NCI-H1694 (cell line): ENCODE measurements at places on chromosomes 3 and 15.

DNA sequence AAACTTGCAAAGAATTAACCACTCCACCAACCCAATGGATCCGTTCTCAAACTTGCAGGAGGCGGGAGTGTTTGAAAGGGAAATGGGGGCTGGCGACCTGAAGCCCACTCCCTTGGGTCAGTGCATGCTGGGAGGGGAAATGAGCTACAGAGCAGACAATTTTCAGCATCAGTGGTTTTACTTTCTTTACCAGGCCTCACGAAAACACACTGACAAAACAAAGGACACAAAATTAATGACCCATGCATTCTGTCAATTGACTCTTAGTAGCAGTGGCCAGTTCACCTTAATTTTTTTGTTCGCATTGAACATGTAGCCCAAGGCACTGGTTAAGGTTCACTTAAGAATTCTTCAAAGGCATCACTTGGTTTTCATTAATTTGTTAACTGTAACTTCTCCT, 413.5 kb downstream of the MECOM start:
- no peak for DNase-seq

DNA sequence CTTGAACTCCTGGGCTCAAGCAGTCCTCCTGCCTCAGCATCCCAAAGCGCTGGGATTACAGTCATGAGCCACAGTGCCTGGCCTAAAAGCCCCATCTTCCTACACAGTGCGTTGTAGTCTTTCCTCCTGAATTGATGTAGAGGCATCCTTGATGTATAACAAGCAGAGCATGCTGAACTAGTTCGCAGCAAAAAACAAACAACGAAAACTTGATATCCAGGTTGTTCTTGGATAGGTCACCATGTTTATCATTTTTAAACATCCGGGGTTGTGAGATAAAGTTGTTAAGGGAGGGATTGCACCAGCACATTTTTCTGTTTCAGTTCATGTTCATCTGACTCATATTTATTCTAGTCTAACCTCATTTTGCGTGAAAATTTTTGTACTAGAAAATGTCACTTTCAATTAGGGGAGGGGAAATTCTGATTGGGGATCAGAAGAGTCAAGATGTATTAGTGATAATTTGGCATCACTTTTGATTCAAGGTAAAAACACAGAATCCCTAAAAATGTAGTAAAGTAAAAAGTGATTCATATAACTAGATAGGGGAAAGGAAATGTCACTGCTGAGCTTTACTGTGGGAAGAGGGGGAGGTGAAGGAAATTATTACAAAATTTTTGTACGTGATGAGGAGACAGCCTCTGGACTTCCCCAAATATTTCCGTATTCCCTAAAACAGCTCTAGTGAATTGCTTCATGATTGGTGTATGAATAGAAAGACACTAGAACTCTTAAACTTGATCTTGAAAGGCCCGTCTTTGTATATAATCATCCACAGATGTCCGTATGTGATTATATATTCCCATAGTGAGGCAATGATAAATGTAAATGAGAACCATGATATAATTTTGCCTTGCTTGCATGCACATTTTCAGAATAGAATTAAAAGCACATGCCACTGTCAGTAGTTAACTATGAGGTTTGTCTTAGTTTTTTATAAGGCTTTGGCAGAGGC, 22.9 kb downstream of the RAB8B start:
- no peak for DNase-seq

GRCh38 chr15:60072826-60073465, 68.8 kb downstream of the FOXB1 start:
- DNase-seq, result no peak

DNA sequence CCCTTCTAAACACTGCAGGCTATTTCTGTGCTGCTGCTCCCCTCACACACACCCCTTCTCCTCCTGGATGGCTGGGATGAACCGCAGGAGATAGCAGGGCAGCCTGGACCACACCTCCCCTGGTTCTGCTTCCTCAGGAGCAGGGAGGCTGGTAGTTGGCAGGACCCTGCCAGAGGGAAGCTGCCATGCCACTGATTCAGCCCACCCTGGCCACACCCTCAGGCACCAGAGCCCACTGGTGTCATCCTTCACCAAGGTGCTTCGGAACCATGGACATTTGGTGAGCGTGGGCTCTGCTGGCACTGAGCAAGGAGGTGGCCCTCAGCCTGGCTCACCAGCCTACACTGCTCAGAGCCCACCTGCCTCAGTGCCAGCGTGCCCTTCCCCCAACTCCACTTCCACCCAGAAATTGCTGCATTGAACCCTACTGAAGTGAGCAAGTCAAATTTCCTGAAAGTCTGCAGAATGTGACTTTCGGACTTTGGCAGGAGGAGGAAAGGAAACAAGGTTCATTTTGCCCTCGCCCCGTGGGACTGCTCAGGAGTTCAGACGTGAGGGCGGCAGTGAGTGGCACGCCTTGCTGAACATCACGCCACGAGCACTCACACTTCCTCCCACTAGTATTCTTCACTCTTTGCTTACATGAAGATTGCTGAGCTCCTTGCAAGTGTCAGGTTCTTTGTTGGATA, 26.3 kb downstream of the BMF start:
- DNase-seq, result no peak
